Heart left ventricle (tissue), 16 donors: ENCODE measurements at places on chromosomes 6 and 20. TPM values are rescaled to one million over a fixed set of nuclear protein-coding genes. Genes with fewer than 3 reads are reported as not detected.

AARS2 gene
- 7.3 TPM for total RNA-seq

GRCh38 chr6:137413482-137413881 is 80.7 kb downstream of the OLIG3 start:
- DNase-seq, result no peak

DNA sequence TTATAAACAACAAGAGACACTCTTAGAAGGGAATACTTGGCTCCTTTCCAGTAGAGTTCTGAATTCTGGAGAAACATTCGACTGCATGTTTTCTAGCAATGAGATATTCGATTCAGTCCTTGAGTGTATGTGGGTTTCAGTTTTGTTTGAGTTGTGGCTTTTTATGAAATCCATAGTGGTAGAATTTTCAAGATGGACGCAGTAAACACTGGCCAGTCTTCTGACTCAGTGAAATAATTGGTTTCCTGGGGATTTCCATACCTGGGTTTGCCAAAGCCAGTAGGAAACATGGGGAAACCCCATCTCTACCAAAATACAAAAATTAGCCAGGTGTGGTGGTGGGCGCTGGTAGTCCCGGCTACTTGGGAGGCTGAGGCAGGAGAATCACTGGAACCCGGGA is 273.5 kb upstream of the PLCB4 start:
- no peak for DNase-seq

DNA sequence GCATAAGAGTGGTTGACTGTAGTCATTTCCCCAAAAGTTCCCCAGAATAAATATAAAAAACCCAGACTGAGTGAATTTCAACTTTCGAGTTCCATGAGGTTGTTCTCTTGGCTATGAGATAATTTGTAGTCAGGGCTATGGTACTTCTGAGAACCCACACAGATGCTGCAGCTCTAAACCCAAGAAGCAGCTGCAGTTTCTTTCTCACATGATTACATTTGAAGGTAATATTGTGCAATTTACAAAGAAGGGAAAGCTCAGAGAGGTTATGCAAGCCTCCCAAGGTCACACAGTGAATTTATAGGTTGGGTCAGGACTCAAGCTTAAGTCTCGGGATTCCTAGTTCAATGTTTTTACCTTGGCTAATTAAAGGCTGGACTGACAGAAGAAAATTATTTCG is 29.7 kb upstream of the CD93 start:
- no peak for DNase-seq

DNA sequence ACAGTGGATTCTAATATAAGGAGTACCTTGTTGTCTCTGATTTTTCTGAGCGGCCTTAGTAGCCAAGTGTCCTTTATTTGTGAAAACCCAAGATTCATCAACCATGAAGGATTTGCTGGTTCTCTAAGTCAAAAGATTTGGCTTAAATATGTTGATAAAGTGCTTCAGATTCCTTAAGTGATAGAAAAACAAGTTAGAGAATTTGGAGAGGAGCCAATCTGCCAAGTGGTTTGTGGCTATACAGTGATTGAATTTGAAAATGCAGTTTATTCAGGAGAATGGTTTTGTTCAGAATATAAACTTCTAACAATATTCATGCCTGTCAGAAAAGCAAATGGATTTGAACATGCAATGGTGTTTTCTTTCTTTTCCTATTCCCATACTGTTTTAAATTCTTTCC is 54.8 kb downstream of the CAP2 start:
- DNase-seq, result no peak

DNA sequence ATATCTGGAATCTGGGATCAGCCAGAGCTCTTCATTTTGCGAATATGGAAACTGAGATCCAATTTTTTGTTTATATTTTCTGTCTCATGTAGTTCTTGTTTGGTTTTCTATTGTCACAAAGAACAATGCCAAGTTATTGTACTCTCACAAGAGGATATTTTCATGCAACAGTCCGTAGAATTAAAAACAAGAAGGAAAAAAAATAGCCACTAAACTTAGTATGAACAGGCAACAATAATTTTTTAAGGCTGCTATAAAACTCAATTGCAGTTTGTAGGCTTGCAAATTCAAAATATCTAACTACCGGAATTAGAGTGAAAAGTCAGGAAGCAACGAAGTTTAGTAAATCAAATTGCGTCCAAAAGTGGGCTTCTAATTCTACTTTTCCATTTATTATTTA is 1.2 kb downstream of the POPDC3 start:
- no peak for DNase-seq
